ENCODE measurements at places on chromosomes 7 and 10. TPM values are rescaled to one million over a fixed set of nuclear protein-coding genes. Genes with fewer than 3 reads are reported as not detected.

DNA sequence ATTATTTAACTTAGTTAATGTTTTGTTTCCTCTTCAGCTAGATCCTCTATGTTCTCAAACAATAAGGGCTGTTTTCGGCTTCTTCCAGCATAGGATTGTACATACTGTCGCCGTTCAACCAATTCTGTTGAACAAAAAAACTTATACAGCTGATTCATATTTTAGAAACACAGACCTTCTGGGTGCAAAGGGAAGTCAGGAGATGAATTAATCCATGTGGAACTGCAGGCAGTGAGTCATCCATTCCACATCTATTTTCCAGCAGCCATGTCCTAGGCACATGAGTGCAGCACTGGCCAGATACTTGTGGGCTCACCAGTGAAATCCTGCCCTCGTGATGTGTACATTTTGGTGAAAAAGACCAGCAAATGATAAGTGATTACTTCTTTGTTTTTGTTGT lies 163.2 kb downstream of the JAZF1 start:
- no peaks in the 10 kb centered on the region for H3K36me3 ChIP-seq
- no peak overlapping the region for H3K4me3 ChIP-seq
- no peaks in the 10 kb centered on the region for H3K27me3 ChIP-seq

TUBB8 gene
- not detected for total RNA-seq

GPR141 gene
- total RNA-seq: not detected

DNA sequence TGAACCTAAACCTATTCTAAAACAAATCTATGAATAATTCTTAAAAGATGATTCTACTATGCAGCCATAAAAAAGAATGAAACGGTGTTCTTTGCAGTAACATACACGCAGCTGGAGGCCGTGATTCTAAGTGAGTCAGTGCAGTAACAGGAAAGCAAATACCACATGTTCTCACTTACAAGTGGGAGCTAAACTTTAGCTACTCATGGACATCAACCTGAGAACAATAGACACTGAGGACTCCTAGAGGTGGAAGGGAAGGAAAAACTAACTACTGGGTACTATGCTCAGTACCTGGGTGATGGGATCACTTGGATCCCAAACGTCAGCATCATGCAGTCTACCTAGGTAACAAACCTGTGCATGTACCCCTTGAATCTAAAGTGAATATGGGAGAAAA lies 575.0 kb upstream of the MGMT start:
- no peak for DNase-seq
- no peak overlapping the region for H3K27ac ChIP-seq
- no peaks in the 10 kb centered on the region for H3K27me3 ChIP-seq

- DNase-seq: no peak
- no peaks in the 10 kb centered on the region for H3K4me1 ChIP-seq
- H3K27ac ChIP-seq: no peak overlapping the region
- no peak overlapping the region for H3K4me3 ChIP-seq
- no peaks in the 10 kb centered on the region for H3K36me3 ChIP-seq
Observed at GRCh38 chr7:15446280-15446679, 115.5 kb downstream of the AGMO start.

TAS2R41 gene
- 0.73 TPM for total RNA-seq

DNA sequence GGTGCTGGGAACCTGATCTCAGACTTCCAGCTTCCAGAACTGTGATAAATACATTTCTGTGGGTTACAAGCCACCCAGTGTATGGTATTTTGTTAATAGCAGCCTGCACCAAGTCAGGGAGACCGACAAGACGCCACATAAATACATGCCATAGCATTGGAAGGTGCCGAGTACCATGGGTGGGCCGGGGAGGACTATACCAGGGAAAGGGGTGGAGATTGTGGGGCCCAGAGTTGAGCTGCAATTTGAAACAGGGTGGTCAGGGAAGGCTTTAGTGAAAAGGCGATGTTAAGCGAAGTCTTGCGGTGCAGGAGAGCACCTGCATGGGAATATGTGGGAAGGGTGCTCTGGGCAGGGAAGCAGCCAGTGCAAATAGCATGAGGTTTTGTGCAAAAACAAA lies 88.9 kb upstream of the LRRC4 start:
- no peak for DNase-seq
- no peak overlapping the region for H3K4me3 ChIP-seq

- H3K36me3 ChIP-seq: no peaks in the 10 kb centered on the region
- no peak overlapping the region for H3K4me3 ChIP-seq
- H3K27me3 ChIP-seq: peaks cover 2% of the 10 kb centered on the region
- H3K27ac ChIP-seq: no peak overlapping the region
- H3K4me1 ChIP-seq: no peaks in the 10 kb centered on the region
Observed at GRCh38 chr10:93488956-93489528, 6.9 kb upstream of the MYOF start.

GRCh38 chr7:26813432-26813831 lies 51.0 kb downstream of the SKAP2 start:
- H3K27ac ChIP-seq: no peak overlapping the region
- H3K4me3 ChIP-seq: no peak overlapping the region
- H3K36me3 ChIP-seq: no peaks in the 10 kb centered on the region
- H3K27me3 ChIP-seq: no peaks in the 10 kb centered on the region
- no peak for DNase-seq
- H3K4me1 ChIP-seq: no peaks in the 10 kb centered on the region

HECTD2 gene
- total RNA-seq: 2.6 TPM

- DNase-seq: no peak
- no peak overlapping the region for H3K4me3 ChIP-seq
- H3K4me1 ChIP-seq: no peaks in the 10 kb centered on the region
- H3K27me3 ChIP-seq: no peaks in the 10 kb centered on the region
- no peaks in the 10 kb centered on the region for H3K36me3 ChIP-seq
Observed at GRCh38 chr10:126331101-126331500, 57.2 kb downstream of the ADAM12 start.

NPTX2 gene
- total RNA-seq: not detected

GRCh38 chr10:35554036-35554435 lies 51.1 kb upstream of the GJD4 start:
- H3K36me3 ChIP-seq: peaks cover 18% of the 10 kb centered on the region
- no peak overlapping the region for H3K4me3 ChIP-seq
- H3K4me1 ChIP-seq: no peaks in the 10 kb centered on the region
- DNase-seq: no peak
- no peaks in the 10 kb centered on the region for H3K27me3 ChIP-seq
- H3K27ac ChIP-seq: no peak overlapping the region

DNA sequence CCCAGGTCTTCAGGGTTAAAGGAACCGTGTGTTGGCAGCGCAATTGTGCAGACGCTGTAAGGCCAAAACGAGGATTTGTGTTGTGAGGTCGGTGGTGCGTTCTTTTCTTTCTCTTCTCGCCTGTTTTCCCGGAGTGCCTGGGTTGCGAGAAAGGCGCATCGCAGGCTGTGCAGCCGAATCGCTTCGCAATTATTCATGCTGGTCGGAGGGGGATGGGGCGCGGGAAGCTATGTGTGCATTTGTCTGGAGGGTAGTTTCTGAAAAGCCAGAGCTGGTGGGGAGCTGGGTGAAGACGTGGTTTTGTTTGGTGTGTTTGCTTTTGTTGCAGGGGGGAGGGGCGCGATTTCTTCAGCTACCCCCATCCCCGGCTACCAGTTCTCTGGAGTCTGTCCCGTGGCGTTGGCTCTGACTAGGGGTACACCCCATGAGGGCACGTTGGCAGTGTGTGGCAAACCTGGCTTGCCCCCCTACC lies 2.1 kb downstream of the MXI1 start:
- peaks cover 45% of the 10 kb centered on the region for H3K4me1 ChIP-seq
- H3K36me3 ChIP-seq: no peaks in the 10 kb centered on the region
- peak; percentile 79 for DNase-seq

DNA sequence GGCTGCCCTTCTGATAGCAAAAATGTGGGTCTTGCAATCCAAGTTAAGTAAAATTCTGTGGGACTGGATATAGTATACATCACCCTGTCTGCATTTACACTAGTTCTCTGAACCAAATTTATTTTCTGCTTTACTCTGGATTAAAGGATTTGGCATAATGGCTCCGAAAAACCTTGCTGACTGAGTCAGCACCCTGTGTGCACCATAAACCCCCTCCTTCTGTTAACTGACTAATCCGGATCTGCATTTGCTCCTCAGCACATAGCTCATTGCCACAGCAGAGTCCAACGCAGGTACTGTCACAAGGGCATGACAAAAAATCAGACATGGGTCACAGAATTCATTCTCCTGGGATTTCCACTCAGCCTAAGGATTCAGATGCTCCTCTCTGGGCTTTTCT lies 1.3 kb downstream of the OR2A5 start:
- no peak overlapping the region for H3K27ac ChIP-seq
- no peak overlapping the region for H3K4me3 ChIP-seq
- no peak for DNase-seq
- H3K4me1 ChIP-seq: no peaks in the 10 kb centered on the region
- no peaks in the 10 kb centered on the region for H3K27me3 ChIP-seq

DNA sequence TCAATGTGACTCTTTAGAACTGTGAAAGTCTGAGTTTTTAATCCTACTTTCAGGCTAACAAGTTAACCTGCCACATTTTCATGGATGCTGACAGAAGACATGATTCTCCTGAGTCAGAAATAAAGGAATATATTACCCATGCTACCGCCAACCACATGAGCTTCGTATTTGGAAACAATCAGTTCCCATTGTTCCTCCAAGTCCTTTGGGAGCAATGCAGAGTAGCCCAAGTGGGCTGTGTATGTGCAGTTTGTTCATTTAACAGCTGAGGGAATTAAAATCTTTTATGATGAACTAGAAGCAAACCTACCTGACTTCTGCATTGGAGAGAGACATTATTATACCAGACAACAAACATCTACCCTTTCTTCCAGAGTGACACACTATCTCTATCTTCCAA lies 169.3 kb upstream of the BET1 start:
- no peak overlapping the region for H3K27ac ChIP-seq
- H3K36me3 ChIP-seq: no peaks in the 10 kb centered on the region
- no peak for DNase-seq
- no peaks in the 10 kb centered on the region for H3K4me1 ChIP-seq
- H3K4me3 ChIP-seq: no peak overlapping the region

DYDC2 gene
- total RNA-seq: not detected

Data from CD4-positive, alpha-beta memory T cell (primary cell).